ENCODE measurements at places on chromosomes 3 and 15.
A peak's percentile ranks its signal among the peaks of the same experiment; 100 is the strongest.

- no peak for DNase-seq
Measured at GRCh38 chr15:55954862-55955605, 38.4 kb downstream of the NEDD4 start.

- DNase-seq, result no peak
Measured at GRCh38 chr15:101406036-101406435, 83.5 kb downstream of the PCSK6 start.

DNA sequence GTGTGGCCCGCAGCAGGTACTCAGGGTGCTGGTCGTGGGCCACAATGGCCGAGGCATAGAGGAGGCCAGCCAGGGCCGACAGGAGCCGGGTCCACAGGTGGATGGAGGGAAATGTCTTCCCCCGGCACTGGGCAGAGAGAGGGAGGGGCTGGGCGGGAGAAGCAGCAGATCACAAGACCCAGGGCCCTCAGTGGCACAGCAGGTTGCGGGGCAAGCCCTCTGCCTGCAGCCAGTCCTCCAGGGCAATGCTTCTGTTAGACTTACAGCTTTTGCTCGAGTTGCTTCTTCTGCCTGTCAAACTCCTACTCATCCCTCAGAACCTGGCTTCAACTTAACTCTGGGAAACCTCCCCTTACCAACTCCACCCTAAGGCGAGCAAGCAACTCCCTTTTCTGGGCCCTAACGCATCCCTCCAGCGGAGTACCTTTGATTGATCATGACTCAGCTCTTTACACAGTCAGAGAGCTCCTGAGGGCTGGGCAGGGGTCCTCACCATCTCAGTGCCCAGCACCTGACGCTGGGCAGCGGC, 16.0 kb downstream of the TMEM44 start:
- no peak for DNase-seq

DNA sequence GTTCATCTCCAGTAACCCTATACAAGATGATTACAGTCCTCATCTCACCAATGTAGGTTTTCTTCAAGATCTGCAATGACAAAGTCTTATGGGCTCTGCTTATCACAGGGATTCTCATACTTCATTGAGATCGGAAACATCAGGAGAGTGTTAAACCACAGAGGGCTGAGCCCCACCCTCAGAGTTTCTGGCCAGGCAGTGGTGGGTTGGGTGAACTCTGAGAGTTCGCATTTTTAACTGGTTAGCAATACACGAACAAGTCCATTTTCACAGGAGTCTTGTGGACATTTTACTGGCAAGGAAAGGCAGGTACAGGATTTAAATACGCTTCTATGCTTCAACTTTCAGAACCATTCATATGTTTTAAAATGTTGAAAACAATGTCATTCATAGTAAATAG, 366.7 kb upstream of the ROBO2 start:
- no peak for DNase-seq

DNA sequence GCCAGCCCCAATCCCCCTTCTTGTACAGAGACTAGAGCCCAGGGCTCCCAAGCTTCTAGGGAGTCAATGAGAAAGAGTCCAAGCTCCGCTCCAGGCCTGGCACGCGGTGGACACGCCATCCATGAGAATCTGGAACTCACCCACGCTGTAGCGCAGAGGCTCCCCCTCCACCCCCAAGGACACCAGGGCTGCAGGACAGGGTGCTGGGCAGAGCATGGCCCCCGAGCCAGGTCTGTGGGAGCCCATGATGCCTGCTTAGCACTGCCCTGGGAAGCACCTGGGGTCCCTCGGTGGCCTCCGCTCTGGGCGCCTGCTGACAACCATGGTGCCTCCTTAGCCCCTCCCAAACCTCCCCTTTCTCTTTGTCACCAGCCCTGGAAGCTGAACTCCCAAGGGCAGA, 28.5 kb downstream of the ACSBG1 start:
- no peak for DNase-seq

- no peak for DNase-seq
Measured at GRCh38 chr3:188323067-188323842, 169.3 kb downstream of the LPP start.

DNA sequence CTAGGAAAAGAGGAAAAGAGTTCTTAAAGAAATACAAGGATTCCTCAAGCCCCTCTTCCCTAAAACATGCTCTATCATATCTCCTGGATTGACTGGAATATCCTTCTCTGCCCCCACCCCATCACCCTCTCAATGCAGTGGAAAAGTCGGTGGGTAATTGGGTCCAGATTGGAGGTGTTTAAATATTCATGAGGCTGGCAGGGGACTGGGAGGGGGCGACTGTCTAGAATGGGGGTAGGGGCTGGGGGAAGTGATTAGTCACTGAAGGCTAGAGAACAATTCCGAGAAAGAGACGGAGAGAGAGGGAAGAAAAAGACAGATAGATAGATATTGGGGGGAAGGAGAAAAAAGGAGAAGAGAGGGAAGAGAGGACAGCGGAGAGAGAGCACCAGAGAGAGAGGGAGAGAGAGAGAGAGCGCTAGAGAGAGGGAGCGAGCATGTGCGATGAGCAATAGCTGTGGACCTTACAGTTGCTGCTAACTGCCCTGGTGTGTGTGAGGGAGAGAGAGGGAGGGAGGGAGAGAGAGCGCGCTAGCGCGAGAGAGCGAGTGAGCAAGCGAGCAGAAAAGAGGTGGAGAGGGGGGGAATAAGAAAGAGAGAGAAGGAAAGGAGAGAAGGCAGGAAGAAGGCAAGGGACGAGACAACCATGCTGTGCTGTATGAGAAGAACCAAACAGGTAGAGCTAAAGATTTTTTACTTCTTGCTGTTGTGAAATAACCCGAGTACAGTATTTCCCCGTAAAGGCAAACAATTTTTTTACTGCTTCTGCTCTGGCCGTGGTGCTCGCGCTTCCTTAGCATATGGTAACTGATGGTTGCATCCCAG, at the start of gene GAP43:
GAP43 (plus strand) TSS at position 467 of the 825 bp plus-strand sequence; CDS start at position 647, 180 bp downstream.
- peak; percentile 11 for DNase-seq

DNA sequence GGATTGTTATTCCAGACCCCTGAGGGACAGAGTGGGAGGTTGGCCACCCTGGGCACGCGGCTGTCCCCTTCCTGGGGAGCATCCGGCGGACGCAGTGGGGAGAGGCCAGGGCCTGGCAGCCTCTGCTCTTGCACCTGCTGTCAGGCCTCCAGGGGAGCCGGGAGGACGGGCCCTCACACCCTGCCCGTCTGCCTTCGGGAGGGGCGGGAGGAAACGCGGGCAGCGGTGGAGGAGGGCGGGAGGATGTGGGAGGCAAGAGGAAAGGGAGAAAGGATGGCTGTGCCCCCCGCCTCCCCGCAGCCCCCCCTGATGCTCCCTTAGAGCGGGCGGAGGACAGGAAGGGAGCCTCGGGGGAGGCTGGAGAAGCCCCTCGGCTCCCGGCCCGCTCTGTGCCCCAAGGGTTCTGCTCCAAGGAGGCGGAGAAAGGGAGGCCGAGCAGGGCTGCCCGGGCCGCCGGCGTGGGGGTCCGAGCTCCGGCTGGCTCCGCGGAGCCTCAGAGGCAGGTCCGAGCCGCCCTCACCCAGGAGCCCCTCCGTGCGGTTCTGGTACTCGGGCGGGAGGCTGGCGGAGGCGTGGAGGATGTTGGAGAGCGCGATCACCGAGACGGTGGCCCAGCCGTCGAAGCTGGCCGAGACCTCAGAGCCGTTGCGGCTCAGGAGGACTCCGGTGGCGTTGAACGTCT, 40.9 kb downstream of the MUC20 start:
- no peak for DNase-seq

DNA sequence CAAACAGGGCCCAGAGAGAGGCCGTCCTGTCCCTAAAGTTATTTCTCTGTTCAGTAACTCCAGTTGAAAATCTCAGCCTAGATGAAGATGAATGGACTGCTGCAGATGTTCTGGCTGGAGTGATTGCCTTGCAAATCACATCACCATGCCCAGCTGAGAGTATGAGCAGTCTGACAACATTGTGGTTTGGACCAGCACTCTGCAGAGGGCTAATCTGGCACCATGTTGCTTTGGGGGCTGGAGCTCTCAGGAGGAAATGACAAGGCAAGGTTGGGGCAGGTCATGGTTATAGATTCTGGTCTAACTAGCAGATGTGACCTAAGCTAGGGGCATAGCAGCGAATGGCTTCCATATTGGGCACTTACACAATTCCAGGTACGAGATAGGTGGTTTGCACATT, 314.2 kb downstream of the CLSTN2 start:
- DNase-seq, result no peak

DNA sequence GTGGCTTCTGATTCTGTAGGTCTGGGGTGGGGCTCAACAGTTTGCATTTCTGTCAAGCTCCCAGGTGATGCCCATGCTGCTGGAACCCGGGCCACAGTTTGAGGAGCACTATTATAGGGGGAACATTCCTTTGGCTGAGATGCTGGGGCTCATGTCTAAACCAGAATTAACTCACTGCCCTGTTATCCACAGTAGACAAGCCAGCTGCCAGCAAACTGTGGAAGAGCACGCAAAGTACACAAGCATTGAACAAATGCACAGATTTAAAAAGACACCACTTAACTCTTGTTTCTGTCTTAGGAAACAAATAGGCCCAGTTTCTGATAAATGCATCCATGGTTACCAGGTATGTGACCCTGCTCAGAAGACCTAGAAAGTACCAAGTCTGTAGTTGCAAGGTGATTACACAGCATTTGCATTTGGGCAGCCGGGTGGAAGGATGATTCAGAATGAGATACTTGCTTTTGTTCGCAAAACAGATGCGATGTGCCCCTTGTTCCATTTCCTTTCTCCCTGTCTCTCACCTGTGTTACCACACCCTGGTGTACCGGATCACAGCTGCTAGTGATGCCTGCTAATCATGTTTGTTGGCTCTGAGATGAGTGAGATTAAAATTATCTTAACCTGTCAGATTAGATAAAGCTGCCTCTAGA, 12.4 kb downstream of the GYG1 start:
- peak; percentile 34 for DNase-seq

- no peak for DNase-seq
Measured at GRCh38 chr3:11095932-11096265, 58.4 kb upstream of the HRH1 start.

GRCh38 chr3:103048068-103048722, 613.4 kb downstream of the ZPLD1 start:
- DNase-seq, result no peak

DNA sequence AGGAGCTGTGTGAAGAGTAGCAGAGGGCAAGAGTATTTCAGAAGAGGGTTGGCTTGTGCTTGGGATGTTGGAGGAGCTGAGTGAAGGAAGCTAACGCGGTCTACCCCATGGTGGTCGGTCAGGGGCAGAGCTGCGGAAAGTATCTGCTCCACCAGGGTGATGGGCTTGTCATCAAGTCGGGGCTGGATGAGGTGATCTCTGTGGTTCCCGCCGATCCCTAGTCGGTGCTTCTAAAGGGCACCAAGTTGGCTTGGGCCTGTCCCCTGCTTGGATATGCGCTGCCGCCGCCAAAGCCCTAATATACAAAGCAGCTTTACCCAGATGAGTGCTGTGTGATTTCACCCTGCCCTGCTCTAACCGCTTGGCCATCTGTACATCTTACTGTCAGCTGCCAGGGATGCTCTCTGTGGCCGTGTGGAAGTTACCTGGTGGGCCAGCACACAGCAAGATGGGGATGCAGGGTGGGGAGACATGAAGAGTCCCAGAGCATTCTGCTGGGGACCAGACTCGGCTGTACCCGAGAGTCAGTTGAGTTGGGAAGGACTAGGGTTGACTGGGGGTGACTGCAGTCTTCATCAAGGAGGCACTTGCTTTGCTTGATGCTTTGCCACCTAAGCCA, 226.1 kb upstream of the BHLHE40 start:
- DNase-seq, result no peak

- no peak for DNase-seq
Measured at GRCh38 chr3:121895736-121896135, 1.5 kb downstream of the SLC15A2 start.

- no peak for DNase-seq
Measured at GRCh38 chr15:43794269-43795037, 2.3 kb downstream of the SERF2 start.

DNA sequence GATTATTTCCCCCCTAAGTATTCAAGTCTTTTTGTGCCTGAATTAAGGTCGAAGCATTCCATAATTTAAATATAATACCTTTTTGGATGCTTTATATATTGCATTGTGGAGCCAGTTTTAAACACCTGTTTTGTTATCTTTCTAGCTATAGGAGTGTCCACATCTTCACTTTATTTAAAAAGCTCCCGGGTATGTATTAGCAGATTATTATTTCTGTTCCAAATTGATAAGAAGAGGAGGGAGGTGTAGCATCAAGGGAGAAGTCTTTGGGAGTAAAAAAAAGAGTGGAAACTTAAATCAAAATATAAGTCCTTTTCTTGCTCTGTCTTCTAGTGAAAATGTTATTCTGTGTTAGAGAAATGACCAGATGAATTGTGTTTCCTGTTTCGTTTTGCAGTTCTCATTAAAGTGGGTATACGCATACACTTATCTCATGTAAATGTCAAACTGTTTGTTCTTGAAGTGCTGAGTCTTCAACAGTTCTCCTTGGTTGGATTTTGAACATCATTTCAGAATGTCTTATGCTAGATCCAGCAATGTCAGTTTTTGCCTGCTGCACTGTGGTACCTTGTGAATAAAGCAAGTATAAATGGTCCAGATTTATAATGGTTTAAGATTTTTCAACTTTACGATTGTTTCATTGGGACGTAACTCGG, 105.8 kb downstream of the FNDC3B start:
- no peak for DNase-seq

DNA sequence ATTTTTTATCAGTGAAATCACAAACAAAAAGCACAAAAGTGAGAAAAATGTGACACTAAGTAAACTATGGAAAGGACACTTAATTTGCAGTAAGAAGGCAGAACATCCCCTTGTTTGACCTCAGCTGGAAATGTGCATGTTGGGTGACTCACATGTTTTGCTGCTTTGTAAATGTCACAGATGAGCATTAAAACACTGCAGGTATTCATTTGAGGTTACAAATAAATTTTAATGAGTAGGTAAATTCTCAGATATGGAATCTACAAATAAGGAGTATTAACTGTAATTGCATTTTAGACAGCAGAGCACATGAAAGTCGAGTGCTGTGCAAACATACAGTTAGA, 20.3 kb downstream of the CHMP2B start:
- DNase-seq, result no peak

- DNase-seq, result peak; percentile 28
Measured at GRCh38 chr3:182925330-182925943, 54.9 kb downstream of the DCUN1D1 start.

DNA sequence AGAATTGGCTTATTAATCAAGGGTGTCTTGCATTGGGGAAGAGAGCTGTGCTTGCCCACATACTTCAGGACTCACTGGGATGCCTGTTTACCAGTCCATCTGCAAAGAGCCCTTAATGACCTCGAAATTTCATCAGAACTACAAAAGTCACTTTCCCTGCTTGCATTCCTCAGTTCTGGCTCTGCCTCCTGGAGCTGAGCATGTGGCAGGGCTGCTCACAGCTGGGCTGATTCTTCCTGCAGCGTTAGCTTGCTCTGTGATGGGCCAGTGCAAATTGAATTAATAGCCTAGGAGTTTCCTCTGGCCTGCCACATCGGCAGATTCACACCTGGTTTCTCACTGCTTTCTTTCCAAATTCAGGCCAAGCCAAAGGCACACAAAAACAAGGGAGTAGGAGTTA, 108.9 kb downstream of the DUT start:
- DNase-seq, result no peak

- no peak for DNase-seq
Measured at GRCh38 chr15:25679492-25679891, 183.6 kb downstream of the ATP10A start.

DNA sequence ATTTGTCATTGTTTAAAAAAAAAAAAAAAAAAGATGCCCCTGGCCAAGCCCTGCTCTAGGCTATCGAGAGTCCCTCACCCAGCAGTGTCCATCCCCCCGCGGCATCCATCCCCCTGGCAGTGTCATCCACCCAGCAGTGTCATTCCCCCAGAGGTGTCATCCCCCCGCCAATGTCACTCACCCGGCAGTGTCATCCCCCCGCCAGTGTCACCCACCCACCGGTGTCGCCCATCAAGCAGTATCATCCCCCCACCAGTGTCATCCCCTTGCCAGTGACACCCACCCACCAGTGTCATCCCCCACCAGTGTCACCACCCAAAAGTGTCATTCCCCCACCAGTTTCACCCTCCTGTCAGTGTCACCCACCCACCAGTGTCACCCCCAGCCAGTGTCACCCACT, 99.3 kb upstream of the PRR20G start:
- DNase-seq, result no peak
